ENCODE measurements at places on chromosomes 7 and 10.

DNA sequence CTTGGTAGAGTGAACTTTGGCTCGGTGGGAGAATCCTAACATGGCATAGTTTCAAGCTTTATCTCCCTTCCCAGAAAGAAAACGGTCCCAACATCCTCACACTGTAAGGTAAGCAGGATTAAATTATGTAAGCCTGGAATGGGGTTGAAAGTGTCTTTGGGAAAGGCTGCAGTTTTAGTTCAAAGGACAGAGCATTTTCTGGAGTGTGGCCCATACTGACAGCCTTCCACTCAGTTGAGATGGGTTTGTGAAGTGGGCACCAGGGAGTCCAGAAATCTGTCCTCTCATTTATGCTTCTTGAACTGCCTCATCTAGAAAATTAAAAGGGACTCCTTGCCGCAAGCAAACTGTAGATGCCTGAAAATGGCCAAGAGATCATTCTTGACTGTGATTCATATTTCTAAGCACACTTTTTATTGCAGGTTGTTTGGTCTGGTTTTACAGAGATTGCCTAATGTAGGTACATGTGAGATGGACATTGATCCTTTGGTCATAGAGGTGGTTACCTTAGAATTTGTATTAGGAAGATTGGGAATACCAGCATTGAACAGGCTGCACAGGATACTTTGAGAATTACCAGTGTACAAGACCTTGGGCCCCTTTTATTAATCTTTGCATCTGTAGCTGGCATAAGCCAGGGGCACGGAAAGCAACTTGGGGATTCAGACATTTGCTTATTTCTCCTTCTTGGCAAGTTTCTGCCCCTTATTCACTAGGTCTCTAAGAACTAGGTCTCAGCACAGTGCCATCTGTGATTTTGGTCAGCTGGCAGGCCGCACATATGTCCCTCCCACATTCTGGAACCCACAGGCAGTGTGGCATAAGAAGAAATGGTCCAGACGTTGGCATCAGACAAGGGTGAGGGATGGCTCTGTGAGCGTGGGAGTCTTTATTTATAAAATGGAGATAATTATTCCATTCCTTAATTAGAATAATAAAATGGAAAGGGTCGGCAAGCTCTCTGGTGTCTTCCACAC is 125.9 kb downstream of the GLCCI1 start:
- no peak for DNase-seq

- peak; percentile 56 for DNase-seq
Observed at GRCh38 chr10:75744261-75744660, 312.8 kb downstream of the LRMDA start.

DNA sequence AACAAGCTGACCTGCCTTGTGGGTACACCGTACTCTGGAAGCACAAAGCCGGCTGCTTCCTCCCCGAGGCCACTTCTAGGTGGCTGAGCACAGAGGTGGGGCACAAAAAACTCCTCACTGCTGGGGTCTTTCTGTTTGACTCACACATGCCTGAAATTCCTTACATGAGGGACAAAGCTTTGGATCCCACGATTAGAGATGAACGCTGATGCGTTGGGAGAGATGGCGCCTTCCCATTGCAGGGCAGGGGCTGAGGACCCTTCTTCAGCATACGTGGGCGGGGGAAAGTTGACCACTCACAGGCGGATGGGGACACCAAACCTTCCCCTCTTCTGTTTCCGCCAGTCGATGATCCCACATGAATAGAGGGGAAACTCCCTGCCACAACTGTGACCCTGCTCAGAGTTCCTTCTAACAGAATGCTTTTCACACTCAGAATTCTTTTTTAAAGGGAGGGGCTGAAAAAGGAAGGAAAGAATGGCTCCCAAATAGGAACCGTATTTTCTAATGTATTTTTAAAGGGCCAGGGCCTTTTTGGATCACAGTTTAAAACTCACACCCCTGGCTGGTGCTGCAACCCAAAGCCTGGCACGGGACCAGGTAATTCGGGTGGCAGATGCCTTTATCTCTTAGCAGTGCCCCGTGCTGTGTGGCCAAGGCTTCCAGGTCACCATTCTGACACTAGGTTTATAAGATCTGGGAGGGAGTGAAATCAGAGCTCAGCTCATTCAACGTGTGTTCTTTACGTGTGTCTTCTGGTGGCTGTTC is 134.0 kb downstream of the PRKAG2 start:
- no peak for DNase-seq

DNA sequence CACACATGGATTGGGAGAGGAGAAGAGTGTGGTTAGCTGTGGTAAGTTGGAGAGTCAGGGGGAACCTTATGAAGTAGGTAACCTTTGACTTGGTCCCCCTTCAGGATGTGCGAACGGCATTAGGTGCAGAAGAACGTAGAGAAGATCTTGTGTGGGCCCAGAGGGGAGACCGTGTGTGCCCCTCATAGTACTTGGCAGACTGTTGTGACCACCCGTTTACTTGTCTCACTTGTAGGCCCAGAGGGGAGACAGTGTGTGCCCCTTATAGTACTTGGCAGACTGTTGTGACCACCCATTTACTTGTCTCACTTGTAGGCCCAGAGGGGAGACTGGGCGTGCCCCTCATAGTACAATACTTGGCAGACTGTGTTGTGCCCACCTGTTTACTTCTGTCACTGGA is 2.6 kb downstream of the GTPBP4 start:
- no peak for DNase-seq

GRCh38 chr10:132684164-132684891 is 101.6 kb downstream of the NKX6-2 start:
- no peak for DNase-seq

DNA sequence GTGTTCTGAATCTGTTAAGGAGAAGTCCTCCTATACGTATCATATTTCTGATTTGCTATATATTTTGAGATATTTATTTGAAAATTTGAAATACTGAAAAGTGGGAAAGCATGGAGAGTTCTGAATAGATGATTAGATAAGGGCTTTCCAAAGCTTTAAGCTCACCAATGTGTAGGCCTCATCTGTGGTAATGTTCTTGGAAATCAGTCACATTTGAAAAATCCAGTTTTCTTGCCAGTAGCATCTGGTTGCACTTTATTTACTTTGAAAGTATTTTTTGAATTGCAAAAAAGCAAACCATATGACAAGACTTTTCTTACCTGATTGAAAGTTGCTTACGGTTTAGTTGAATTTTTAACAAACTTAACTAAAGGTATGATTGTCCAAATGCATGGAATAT is 21.7 kb downstream of the ADD3 start:
- DNase-seq = no peak

DNA sequence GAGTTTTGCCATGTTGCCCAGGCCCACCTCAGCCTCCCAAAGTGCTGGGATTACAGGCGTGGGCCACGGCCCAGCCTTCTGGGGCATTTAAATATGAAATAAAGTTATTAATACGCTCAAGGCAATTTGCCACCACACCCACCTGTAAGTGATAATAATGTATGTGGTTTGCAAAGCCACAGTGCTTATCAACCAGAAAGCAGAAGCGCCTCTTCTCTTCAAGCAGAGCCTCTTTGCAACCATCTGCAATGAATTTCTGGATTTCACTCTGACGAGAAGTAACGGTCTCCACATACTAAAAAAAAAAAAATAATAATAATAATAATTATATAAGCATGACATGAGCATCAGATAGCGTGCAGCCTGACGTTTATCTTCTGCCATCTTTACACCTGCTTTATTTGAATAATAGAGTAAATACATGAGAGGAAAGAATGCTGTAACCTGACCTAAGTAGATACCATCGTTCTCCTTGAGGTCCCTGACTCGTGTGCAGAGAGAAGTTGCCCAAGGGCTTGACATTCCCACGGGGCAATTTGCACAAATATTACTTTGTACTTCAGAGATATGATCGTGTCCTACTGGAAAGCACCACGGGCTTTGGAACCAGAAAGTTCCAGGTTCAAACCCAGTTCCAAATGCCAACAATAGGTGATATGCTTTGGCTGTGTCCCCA is 34.0 kb downstream of the BRI3 start:
- DNase-seq = no peak

DNA sequence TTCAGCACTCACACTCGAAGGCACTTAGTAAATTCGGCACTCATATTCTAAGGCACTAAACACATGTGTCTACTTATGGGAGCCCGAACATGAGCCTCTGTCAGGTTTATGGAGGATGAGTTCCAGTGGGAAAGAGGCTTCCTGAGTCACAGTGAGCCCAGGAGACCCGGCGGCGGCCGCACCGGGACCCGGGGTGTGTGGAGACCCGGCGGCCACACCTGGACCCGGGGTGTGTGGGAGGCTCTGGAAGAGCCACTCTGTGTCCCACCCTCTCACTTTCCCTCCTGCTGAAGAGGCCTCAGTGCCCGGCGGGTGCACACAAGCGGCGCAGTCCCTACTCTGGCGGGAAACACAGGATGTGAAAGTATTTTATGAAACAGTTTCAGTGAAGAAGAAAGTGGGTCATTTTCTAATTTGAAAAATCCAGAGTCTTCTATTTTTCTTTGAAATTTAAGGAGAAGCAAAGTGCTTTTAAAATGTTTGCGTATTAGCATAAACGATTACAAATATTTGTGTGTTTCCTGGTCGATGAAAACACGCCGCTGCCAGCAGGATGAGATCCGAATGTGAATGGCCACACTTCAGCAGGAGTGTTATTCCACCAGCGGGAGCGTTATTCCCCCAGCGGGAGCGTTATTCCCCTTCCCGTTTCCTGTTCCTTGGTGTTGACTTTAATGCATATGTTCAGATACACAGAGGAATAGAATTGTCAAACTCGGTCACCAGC is 625.1 kb downstream of the DNAJB6 start:
- DNase-seq = no peak

DNA sequence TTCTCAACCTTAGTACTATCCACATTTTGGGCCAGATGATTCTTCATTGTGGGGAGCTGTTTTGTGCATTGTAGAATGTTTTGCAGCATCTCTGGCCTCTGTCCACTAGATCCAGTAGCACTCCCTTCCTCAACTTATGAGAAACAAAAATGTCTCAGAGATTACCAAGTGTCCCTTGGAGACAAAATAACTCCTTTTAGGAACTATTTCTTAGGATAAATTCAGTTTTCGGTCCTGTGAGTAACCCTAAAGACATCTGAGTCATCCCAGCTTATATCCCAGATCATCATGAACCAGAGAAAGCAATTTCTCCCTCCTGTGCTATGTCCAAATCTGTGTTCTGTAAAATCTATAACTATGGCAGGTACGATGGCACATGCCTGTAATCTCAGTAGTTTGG is 266.6 kb upstream of the PHYHIPL start:
- no peak for DNase-seq
